Left renal pelvis (tissue), 4 donors: ENCODE measurements at places on chromosomes 3 and 15. TPM values are rescaled to one million over a fixed set of nuclear protein-coding genes. Genes with fewer than 3 reads are reported as not detected.

- DNase-seq: no peak
Observed at GRCh38 chr3:62882676-62883200, 7.5 kb upstream of the CADPS start.

DNA sequence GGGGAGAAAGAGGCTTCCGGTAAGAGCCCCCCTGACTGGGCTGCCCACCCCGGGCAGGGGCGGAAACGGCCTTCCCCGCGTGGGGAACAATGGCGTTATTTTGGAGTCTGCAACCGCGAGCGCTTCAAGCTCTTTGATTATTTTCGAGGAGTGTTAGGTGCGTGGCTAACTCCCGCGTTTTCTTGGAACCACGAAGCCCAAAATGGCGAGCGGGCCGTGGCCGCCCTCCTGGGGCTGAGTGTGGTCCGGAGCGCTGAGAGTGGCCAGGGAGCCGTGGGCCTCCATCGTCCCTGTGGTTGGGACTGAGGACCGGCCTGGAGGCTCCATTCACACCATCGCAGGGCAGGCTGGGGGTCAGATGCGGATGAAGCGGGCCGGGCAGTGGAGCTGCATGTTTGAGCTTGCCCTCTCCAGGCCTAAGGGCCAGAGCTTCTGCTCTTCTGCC, 44.6 kb upstream of the POLG start:
- no peak for DNase-seq

GRCh38 chr3:30895329-30895728, 868 bp upstream of the GADL1 start:
- no peak for DNase-seq

- DNase-seq: no peak
Observed at GRCh38 chr3:115790759-115791158, 167.4 kb downstream of the GAP43 start.

DNA sequence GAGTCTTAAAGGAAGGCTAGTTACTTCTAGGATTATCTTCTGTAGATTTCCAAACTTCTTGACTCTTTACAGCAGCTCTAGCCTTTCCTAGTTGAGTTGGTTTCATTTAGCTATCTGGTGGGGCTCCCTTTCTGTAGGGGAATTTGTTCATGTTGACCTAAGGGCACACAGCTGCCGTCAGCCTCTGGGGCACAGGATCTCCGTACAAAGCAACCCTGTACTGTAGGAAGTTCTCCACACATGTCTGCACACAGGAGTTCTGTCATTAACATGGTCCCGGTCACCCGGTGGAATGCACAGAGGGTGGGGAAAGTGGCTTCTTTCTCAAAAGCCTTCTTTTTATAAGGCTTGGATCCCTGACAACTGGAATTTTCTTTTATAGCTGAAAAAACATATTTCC, 88.7 kb upstream of the TNIK start:
- no peak for DNase-seq

GRCh38 chr3:99049164-99049563, 147.7 kb upstream of the DCBLD2 start:
- DNase-seq: no peak

DNA sequence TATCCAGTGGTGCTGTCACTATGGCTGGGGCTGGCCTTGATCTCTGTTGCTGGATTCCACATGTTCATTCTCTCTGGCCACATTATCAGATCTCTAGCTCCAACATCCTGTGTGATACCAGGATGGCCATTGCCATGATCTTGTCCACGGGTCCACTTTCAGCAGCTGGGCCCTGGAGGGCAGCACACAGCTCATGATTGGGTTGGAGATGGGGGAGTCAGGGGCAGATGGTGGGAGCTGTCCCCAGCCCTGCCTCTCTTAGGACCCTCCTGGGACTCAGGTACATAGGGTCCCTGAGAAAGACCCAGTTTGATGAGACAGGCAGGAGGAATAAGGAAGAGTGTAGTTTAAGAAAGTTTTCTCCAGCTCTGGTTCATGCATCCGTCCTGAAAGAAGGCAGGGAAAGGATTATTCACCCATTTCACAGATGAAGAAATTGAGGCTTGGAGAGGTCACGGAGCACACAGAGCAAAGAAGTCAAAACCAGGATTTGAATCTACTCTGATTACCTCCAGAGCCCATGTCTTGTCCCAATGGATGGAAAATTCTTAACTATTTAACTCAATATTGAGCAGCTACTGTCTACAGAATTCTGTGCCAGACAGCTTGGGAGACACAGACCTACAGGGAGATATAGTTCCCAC, 100.5 kb downstream of the LINGO1 start:
- DNase-seq: no peak

DNA sequence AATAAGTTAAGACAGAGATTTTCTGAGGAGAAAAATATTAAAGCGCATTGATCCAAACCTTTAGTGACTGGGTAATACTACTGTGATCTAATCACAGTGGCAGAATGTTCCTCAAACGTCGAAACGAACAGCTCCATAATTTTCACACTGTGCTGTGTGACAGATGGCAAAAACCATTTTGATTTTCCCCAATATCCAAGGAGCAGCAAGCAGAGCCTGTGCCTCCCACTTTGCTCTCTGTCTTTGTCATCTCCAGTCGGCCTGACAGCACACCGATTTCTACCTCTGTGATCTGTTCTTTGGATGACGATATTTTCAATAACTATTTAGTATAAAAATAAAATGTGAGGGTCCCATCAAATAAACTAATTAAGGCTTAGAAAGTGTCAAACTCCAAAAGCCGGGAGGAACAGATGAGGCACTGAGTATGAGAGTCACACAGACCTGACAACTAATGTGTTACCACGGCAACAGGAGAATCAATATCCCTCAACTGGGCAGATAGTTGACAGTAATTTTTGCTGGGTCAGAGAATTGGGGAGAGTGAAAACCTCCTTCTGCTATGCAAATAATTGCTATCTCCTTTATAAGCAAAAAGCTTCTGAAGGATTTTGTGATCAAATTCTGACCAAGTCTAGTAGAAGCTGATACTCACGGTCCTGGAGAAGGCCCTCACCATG, 489.1 kb upstream of the CFAP20DC start:
- no peak for DNase-seq

DNA sequence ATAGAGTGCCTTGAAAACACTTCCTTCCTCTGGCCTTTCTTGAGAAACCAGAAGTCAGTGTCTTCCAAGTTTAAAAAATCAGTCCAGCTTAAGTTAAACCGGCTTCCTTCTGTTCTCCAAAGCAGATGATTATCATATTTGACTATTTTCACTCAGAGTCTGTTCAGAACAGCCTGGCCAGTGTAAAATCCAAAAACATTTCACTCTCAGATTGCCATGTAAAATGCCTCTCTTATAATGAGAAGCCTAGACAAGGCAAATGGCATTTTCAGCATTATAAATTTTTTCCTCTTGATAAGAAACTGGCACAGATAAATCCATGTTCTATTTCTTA, 193.5 kb downstream of the TNIK start:
- no peak for DNase-seq

- no peak for DNase-seq
Observed at GRCh38 chr3:169627073-169627472, 36.4 kb downstream of the MECOM start.

DNA sequence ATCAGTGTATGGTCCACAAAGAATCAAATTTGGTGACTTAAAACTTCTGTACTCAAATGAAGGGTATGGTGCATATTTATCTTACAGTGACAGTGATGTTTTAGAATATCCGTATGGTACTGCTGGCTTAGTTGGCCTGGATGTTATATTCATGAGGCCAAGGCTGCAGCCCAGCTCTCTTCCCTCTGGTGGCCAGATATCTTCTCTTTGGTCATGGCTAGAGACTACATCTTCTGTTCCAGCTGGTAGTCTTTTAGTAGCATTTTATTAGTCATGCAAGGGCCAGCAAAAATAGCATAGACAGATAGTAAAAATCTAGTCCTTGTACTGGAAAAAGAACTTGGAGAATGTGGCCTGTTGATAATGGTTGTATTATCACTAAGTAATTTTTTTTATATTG, 124.0 kb upstream of the ROPN1 start:
- no peak for DNase-seq

GRCh38 chr15:73353734-73354133, 15.0 kb downstream of the HCN4 start:
- no peak for DNase-seq

GRCh38 chr3:187183903-187184302, 13.4 kb upstream of the RTP1 start:
- DNase-seq: no peak

DNA sequence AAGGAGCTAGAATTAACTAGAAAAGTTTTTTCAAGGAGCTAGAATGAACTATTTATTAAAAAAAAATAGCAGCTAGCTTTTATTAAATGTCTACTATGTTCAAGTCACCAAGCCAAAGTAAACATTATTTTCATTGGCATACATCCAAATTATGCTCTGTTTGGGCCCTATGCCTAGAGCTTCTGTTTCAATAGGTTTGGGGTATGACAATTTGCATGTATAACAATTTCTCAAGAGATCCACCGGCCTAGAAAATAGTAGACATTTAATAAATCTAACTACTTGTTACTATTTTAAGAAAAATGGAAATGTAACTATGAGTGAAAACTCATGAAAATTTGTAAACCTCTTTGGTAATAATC, 8.0 kb downstream of the GABRR3 start:
- DNase-seq: no peak

- no peak for DNase-seq
Observed at GRCh38 chr15:95989392-95989791, 341.1 kb upstream of the NR2F2 start.

DNA sequence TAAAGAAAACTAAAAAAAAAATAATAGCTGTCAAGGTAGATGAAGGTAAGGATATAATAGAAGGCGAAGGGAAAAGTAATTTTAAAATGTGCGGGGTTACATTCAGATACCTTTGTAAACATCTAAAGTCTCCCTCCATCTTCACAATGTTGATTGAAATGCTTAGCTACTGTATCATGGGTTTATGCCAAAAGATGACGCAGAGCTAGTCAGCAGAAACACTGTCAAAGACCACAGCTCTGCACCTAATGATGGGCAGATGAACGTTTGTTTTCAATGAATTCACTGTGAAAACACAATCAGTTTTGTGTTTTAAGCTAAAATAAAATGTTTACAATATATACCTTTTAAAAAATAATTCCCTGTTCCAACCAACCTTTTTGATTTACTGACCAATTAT, 61.2 kb downstream of the RFTN1 start:
- no peak for DNase-seq

GRCh38 chr3:170553788-170554757, 31.8 kb downstream of the SLC7A14 start:
- DNase-seq: no peak

DNA sequence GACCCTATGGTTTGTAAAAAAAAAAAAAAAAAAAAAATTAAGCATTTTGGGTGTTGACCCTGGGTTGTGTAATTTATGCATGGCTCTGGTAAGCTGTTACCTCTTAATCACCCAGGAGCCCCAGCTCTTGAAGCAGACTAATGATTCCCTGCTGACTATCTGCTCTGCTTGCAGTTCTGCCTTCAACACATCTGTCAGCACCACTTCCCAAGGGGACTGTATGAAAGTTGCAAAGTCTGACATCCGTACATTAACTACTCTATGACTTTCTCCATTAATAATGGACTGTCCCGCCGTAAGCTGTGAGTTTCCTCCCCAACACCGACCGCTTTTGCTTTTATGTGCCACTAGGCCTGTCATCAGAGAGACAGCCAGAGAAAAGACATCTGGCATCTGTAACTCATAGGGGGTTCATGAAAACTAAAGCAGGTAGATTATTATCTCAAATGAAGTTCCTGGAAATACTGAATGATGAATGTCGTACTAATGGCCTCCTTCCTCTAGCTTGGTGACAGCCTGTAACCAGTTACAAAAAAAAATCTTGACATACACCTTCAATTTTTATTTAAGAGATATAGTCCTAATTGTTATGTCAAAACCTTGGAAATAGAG, 271.5 kb downstream of the IL5RA start:
- DNase-seq: no peak

- DNase-seq: no peak
Observed at GRCh38 chr3:140580746-140581145, 97.1 kb upstream of the TRIM42 start.

DNA sequence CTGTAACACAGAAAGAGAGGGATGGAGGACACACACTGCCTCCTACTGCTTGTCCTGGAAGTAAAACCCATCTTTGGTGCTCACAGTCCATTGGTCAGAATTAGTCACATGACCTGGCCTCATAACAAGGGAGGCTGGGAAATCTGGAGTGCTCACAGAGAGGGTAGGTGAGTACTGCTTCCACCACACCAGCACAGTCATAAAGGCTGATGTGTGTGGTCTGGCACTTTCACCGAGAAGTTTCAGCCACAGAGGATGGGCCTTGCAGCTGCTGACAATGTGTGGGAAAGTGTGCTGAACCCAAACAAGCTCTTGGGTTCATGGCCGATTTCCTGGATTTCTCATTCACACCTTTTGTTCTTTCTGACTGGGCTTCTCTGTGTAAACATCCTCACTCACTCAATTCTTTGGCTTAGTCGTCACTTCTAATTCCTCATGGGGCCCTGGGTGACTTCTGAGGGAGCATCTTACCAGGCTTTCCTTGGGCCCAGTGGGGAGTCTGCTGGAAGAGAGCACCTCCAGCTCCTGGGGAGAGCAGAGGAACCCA, 100.7 kb downstream of the ASB7 start:
- DNase-seq: no peak

DNA sequence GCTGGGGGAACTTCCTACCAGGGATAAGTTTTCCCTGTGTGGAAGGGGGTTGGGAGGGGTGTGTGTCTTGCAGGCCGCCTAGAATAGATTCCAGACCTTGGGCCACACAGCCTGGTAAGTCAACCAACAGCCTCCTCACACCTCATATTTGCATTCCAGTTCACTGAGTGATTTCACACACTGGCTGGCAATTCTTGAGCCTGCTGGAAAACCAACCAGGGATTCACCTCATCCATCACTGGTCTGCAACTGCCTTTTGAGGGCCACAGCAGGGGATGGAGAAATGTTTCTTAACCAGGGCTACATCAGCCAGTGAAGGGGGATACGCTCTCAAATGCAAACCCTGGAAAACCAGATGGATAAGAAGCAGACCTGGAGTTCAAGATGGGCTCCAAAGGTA, 2.0 kb downstream of the FSTL1 start:
- DNase-seq: no peak

GRCh38 chr3:191269289-191270085, 59.7 kb upstream of the CCDC50 start:
- DNase-seq: no peak

DNA sequence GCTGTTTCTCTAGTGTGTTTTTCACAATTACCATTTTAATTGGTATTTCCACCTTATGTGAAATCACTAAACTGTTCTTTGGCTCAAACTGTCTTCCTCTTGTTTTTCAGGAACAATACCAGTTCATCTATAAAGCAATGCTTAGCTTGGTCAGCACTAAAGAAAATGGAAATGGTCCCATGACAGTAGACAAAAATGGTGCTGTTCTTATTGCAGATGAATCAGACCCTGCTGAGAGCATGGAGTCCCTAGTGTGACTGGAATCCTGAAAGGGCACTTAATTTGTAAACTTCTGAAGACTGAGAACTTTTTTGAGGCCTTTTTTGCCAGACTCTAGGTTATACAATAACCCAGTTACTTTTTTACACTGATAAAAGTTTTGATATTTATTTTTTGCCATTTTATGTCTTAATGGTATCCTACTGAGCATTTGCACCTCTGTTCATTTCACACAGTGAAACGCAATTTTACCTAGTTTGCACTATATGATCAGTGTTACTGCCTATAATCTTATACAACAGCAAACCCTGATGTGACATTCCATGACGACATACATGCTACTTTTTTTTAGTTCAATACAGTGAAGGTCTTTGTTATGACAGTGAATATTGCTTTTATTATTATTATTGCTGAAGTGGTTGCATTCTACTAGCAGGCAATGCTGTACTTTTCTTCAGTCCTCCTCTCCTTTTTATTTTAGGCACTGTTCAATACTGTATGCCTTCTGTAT, 80.1 kb downstream of the FEZF2 start:
- DNase-seq: no peak

Gene TTC21A
- 15.9 TPM for polyA plus RNA-seq

Gene PARP15
- 0.24 TPM for polyA plus RNA-seq

Gene ALG3
- 31.5 TPM for polyA plus RNA-seq
